ENCODE measurements at places on chromosomes 1 and 21.

GRCh38 chr1:76230842-76231281 lies 156.3 kb downstream of the ST6GALNAC3 start:
- no peak for DNase-seq

GRCh38 chr1:101075926-101076325 lies 50.3 kb upstream of the DPH5 start:
- DNase-seq = no peak

- DNase-seq = no peak
These were observed 48.6 kb downstream of the ITPKB start for GRCh38 chr1:226690460-226690982.

- no peak for DNase-seq
These were observed 51.2 kb upstream of the SEC16B start for GRCh38 chr1:178020968-178021640.

GRCh38 chr21:43686811-43687565 lies 27.6 kb downstream of the RRP1B start:
- DNase-seq = no peak

GRCh38 chr1:65114322-65114721 lies 33.7 kb upstream of the AK4 start:
- no peak for DNase-seq

DNA sequence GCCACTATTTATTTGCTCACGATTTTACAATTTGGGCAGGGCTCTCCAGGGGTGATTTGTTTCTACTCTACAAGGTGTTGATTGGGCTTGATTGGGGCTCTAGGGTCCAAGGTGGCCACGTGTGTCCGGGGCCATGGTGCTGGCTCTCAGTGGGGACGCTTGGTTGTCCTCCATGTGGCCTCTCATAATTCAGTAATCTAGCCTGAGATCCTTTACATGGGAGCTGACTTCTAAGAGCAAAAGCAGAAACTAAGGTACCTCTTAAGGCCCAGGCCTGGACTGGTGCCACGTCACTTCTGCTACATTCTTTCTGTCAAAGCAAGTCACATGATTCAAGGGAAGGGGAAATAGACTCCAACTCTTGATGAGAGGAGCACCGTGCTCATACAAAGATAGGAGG lies 8.1 kb upstream of the PSRC1 start:
- no peak for DNase-seq

DNA sequence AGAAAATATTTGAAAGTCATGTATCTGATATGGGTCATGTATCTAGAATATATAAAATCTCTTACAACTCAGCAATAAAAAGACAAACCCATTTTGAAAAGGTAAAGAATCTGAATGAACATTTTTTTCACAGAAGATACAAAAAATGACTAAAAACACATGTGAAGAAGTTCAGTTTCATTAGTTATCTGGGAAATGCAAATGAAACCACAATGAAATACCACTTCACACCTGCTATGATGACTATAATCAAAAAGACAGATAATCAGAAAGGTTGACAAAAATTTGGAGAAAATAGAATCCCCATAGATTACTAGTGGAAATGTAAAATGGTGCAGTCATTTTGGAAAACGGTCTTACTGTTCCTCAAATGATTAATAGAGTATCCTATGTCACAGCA lies 631.0 kb downstream of the MRPL39 start:
- no peak for DNase-seq

DNA sequence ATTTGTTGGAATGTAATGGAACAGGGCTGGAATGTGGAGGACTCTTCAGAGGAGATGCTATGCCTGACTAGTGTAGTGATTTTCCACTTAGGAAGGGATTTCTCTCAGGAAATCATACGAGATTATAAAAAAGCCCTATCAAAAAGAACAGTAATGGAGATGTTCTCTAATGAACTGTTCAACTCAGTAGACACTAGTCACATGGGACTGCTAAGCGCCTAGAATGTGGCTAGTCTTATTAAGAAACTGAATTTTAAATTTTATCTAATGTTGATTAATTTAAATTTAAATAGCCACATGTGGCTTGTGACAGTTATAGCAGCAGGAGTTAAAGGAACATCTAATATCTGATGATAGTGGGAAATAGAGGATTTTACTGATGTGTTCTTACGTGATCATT lies 94.0 kb downstream of the SLC35F3 start:
- no peak for DNase-seq

DNA sequence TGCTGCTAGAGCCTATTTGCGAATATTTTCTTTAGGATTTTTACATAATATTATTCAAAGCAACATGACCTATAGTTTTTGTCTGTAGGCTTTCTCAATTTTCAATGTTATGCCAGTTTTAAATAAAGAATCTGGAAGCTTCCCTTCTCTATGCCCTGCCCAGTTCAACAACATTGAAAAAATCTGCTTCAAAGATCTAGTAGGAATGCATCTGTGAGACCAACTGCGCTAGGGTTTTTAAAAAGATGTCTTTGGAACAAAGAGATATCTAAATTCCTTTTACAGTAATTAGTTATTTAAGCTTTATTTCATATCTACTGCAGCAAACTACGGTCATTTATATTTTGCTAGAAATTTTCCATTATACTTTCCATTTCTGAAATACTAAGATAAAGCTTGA lies 25.7 kb downstream of the HEATR1 start:
- no peak for DNase-seq

DNA sequence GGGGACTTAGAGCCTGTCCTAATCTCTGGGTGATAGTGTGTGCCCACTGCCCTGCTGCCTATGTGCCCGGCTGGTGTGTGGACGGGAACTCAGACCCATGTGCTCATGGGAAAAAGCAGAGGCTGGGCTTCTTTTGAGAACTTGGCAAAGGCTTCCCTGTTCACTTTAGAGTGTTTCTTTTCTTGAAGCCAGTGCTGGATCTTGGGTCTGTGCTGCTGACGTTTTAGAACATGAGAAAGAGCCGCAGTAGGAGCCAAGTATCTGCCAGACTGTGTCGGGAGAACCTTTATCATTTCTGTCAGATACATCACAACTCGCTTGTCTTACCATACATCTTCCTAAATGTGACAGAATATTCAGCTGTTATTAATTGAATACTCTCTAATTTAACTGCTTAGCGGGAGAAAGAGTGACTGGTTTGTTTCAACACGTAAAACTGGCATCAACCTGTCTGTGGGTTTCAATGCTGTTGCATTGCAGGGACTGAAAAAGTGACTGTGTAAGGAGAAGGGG lies 195.2 kb downstream of the PBX1 start:
- DNase-seq = no peak

DNA sequence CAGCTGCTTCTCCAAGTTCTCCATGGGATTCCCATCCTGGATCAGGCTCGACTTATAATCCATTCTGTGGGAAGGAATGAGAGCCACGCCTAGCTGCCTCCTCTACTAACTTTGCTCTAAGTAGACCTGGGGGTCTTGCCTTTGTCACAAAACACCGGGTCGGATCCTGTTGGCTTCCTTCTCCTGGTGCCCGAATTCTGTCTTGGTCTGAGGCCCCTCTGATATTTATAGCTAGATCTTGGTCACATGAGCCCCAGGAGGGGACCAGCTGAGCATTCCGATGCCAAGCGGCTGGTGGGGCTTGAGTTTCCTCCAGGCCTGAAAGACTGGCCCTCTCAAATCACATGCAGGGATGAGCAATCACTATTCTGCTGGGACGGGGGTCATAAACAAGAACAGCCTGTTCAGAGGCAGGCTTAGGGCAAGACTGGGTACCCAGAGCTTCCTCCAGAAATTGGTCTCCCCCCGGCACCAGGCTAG lies at the start of gene TRIM63:
TRIM63 (minus strand) TSS at position 199 of the 480 bp plus-strand sequence; CDS start at position 63, 136 bp downstream.
- DNase-seq = no peak

DNA sequence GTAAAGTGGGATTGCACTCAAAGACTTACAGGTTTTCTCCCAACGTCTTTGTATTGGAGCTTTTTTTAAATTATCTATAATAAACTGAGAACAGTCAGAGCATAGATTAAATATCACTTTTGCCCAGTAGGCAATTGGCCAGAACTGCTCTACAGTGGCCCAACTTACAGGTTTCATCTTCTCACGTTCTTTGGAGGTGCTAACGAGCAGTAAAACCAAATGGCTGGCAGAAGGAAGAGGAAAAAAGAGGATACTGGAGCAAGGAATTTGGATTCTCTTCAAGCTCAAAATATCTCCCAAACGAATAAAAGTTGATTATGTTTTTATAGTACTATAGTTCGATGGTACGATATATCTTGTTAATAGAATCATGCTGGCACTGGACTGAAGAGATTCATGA lies 201.1 kb downstream of the ROR1 start:
- no peak for DNase-seq

DNA sequence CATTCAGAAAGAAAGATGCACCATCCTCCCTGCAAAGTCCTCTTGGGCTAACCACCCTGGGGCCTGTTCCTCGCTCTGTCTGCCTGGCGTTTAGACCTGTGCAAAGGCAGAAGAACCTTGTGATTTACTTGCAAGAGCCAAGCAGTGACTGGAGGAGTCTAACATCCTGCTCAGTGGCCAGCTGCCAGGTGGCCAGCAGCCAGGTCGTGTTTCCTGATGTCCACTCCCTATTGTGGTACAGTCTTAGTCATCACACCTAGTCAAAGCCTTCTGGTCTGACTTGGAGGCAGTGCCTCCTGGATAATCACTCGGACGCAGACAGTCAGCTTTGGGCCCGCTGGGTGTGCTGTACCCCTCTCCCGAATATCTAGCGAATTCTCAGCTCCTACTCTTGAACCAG lies 118.1 kb downstream of the PGBD5 start:
- no peak for DNase-seq

DNA sequence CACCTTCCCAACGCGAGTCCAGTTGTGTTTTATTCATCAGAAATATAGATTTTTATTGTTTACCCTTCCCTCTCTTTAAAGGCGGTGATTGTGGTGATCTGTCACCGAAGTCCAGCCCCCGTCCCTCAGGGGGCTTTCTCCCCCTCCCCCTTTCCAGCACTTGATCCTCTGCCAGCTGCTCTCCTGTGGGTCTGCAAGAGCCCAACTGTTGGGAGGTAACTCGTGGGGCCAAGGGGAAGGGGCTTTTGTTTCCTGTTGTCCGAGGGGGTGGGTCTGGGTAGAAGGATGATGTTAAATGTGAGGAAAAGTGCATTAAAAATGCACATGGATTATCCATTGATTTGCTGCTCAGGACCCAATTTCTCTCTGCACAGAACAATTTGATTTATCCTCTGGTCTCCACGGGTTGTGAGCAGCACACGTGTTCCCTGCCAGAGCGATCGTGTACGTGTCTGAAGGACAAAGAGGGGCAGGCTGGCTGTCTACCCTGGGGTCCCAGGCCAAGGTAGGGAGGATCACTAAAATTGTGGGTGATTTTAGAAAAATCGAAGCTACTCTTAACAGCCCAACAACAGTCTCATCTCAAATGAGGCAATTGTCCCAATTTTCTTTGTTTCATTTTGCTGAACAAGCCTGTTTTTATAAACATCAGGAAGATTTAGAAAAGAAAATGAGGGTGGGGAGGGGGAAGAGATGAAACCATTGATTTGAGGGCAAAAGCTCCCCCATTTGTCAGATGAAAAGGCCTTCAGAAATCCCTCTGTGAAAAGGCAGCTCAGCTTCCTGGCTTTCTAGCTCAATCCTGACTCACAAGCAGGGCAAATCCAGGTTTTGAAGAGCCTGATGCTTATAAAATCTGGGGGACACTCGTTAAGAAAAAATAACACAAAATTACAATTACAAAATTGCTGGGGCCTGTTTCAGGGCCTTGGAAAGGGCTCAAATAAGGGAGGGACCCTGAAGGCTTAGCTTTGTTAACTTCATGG lies 176.2 kb downstream of the RHOU start:
- DNase-seq = no peak

GRCh38 chr1:29258976-29259801 lies 22.9 kb downstream of the PTPRU start:
- no peak for DNase-seq

DNA sequence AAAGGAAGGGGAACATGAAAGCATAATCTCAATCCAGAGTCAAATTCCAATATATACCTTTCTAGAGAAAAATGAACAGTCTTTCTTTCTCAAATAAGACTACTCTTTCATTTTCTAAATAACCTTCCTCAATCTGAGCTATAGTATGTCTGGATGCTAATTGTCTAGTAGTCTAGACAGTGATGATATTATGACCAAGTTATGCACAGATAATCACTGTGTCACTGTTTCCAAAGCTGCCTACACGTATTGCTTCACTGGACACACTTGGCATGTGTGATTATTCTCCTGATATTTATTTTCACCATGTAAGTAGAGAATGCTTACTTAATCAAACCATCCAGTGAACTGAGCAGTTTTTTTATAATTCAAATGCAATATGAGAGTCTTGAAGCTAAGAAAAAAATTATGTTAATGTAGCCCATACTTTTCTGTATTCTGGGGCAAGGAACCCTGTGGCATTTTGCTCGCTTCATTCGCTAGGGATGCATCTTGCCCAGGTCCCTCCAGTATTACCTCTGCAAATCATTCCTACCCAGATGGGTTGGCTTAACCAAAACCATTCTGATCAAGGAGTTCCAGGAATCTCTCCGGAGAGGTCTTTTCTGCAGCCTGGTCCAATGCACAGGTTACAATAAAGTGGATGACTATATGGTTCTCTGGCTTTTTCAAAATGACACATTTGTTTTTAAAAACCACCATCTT lies 303.1 kb upstream of the RUNX1 start:
- no peak for DNase-seq

GRCh38 chr1:150548632-150549495 lies at the start of gene ADAMTSL4:
ADAMTSL4 (plus strand) TSS chr1:150549408; CDS start chr1:150552289, 2,881 bp downstream.
- no peak for DNase-seq

DNA sequence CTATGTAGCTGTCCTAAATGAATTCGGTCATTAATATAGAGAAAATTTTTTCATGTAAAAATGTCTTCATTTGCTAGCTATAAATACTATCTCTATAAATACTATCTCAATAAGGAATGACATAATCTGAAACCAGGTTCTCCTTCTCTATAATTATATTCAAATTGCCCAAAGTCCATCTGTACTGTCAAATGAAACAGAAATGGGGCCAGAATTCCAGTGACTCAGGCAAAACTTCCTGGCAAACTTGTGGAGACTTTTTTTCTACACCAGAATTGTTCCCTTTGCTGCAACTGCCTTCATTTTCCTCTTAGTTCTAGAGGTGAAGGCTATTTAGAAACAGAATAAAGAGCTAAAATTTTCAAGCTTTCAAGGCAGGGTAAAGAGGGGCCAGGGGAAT lies 152.5 kb downstream of the KCNH1 start:
- no peak for DNase-seq

DNA sequence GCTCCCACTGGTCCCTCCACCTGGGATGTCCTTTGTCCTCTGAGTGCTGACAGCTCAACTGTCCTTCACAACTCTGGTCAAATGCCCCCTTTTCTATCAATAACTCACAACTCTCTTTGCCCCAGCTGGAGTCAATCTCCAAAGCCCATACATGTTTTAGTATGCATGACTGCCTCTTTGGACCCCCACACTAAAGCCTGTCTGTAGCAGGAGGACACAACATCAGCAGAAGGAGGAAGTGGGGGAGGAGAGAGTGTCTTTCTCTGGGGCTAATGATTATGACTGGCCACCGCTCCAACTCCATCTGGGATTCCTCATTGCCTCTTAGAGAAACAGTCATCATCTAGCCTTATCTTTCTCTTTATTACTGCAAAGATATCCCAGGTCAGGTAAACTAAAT lies 186.6 kb upstream of the FGGY start:
- no peak for DNase-seq

Data from thoracic aorta (tissue), 2 donors.